ENCODE measurements at places on chromosomes 7 and 10. TPM values are rescaled to one million over a fixed set of nuclear protein-coding genes. Genes with fewer than 3 reads are reported as not detected.

LIPN gene
- not detected for total RNA-seq

NUTM2A gene
- 0.47 TPM for total RNA-seq

MMD2 gene
- not detected for total RNA-seq

MYPN gene
- not detected for total RNA-seq

HTR7 gene
- total RNA-seq = not detected

PRPS1L1 gene
- not detected for total RNA-seq

UCN3 gene
- not detected for total RNA-seq

GRCh38 chr7:41693150-41693997 lies 9.5 kb downstream of the INHBA start:
- no peak for DNase-seq
- H3K4me3 ChIP-seq = no peak overlapping the region
- H3K27ac ChIP-seq = no peak overlapping the region
- H3K36me3 ChIP-seq = no peaks in the 10 kb centered on the region

DNA sequence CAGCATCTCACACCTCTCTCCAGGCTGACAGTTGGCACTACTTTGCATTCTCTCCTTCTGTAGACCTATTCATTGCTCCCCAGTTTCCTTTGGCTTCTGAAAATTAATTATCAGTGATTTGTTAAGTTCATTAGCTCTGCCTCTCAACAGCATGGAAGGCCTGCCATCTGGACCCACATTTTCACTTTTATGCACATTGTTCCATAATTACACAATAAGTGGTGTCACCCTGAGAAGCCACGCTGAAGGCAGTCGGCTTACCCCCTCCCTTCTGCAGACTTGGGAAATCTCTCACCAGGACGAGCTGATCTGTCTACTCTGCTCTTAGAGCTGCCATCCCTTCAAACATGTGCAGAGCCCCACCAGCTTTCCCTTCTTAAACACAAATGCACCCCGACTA lies 64.7 kb downstream of the SLIT1 start:
- DNase-seq = no peak
- no peaks in the 10 kb centered on the region for H3K27me3 ChIP-seq
- H3K4me1 ChIP-seq = no peaks in the 10 kb centered on the region
- H3K36me3 ChIP-seq = no peaks in the 10 kb centered on the region

GRCh38 chr7:112708236-112708635 lies 82.0 kb downstream of the TMEM168 start:
- H3K36me3 ChIP-seq = no peaks in the 10 kb centered on the region
- H3K27me3 ChIP-seq = no peaks in the 10 kb centered on the region
- DNase-seq = no peak
- no peaks in the 10 kb centered on the region for H3K4me1 ChIP-seq

GRCh38 chr10:5981529-5981928 lies 4.2 kb upstream of the IL15RA start:
- peaks cover 12% of the 10 kb centered on the region for H3K27me3 ChIP-seq
- H3K4me1 ChIP-seq = peaks cover 4% of the 10 kb centered on the region
- DNase-seq = no peak
- no peak overlapping the region for H3K4me3 ChIP-seq

GRCh38 chr10:117218654-117219053 lies 21.4 kb downstream of the KCNK18 start:
- no peaks in the 10 kb centered on the region for H3K36me3 ChIP-seq
- H3K4me1 ChIP-seq = peaks cover 2% of the 10 kb centered on the region

- peak; percentile 18 for DNase-seq
- H3K36me3 ChIP-seq = no peaks in the 10 kb centered on the region
- peaks cover 4% of the 10 kb centered on the region for H3K4me1 ChIP-seq
- no peak overlapping the region for H3K27ac ChIP-seq
- H3K4me3 ChIP-seq = peak overlapping the region; percentile 32
- peaks cover 58% of the 10 kb centered on the region for H3K27me3 ChIP-seq
Observed at GRCh38 chr7:50793120-50793946, 10.6 kb upstream of the GRB10 start.

DNA sequence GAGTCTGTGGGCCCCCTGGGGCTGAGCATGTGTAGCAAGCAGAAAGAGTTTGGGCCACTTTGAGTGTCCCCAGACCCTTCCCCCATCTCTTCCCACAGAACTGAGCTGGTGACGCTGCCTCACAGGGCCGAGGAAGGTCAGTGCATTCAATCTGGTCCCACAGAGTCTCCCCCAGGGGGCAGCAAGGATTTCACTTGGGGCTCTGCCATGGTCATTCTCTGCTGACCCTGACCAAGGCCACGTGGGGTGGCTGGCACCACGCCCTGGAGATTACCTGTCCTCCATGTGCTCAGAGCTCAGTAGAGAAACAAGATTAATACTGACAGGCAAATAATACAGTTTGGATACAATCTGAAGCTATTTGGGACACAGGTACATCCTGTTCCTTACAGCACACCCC lies 30.2 kb downstream of the ADRA2A start:
- no peaks in the 10 kb centered on the region for H3K36me3 ChIP-seq
- no peak overlapping the region for H3K4me3 ChIP-seq
- no peaks in the 10 kb centered on the region for H3K4me1 ChIP-seq
- no peak for DNase-seq

- no peaks in the 10 kb centered on the region for H3K4me1 ChIP-seq
- no peaks in the 10 kb centered on the region for H3K36me3 ChIP-seq
- no peak for DNase-seq
- H3K27ac ChIP-seq = no peak overlapping the region
- H3K27me3 ChIP-seq = peaks cover 6% of the 10 kb centered on the region
- H3K4me3 ChIP-seq = no peak overlapping the region
Observed at GRCh38 chr10:121294630-121295029, 303.6 kb downstream of the FGFR2 start.

GRCh38 chr7:151056283-151056665 lies 1.4 kb downstream of the CDK5 start:
- no peak overlapping the region for H3K27ac ChIP-seq
- DNase-seq = no peak
- no peaks in the 10 kb centered on the region for H3K36me3 ChIP-seq
- no peaks in the 10 kb centered on the region for H3K27me3 ChIP-seq
- H3K4me1 ChIP-seq = peaks cover 26% of the 10 kb centered on the region

DNA sequence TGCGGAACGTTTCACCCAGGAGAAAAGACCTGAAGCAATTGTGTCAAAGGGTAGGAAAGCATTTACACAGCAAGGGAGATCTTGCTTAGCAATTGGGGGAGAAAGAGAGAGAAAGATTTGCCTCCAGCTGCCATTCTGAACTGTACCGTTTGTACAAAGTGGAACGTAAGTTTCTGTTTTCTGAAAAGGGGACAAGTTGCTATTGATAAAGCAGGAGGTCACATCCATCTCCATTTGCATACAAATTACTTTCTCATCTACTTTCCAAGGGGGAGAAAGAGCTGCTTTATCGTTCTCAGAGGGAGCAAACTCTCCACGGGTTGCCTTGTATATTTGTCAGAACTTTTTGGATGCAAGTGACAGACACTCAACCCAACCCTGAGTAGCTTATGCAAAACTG lies 92.0 kb upstream of the CARD11 start:
- H3K27ac ChIP-seq = no peak overlapping the region
- no peaks in the 10 kb centered on the region for H3K36me3 ChIP-seq
- H3K4me3 ChIP-seq = no peak overlapping the region
- H3K4me1 ChIP-seq = peaks cover 5% of the 10 kb centered on the region
- DNase-seq = no peak

GRCh38 chr7:2114052-2114451 lies 118.7 kb downstream of the MAD1L1 start:
- no peak overlapping the region for H3K27ac ChIP-seq
- H3K4me1 ChIP-seq = peaks cover 42% of the 10 kb centered on the region
- H3K4me3 ChIP-seq = no peak overlapping the region

DNA sequence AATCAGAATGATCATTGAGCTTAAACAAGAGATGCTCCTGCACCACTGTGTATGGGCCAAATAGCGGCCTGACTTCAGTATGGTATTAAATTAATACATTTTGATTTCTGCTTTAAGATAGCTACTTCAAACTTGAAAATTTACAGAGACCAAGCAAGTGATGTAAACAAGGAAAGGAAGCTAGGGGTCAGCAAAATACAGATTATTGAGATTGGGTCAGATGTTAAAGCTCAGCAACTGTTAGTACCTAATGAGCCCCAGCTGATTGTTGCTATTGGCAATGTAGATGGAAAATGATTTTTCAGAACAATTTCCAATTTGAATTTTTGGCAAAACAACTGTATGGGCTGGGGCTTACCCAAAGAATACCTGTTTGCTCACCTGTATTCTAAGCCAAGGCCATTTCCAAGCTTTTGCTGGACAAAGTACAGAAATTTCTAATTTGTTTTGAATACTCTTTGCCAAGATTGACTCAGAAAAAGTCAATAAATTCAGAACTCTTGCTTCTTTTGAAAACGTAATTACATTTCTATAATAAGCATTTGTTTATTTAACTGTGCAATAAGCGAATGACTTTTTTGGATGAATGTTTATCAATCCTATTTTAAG lies 23.0 kb upstream of the DLD start:
- no peak overlapping the region for H3K27ac ChIP-seq
- no peaks in the 10 kb centered on the region for H3K36me3 ChIP-seq
- peaks cover 11% of the 10 kb centered on the region for H3K4me1 ChIP-seq
- no peak for DNase-seq
- peaks cover 3% of the 10 kb centered on the region for H3K27me3 ChIP-seq

DNA sequence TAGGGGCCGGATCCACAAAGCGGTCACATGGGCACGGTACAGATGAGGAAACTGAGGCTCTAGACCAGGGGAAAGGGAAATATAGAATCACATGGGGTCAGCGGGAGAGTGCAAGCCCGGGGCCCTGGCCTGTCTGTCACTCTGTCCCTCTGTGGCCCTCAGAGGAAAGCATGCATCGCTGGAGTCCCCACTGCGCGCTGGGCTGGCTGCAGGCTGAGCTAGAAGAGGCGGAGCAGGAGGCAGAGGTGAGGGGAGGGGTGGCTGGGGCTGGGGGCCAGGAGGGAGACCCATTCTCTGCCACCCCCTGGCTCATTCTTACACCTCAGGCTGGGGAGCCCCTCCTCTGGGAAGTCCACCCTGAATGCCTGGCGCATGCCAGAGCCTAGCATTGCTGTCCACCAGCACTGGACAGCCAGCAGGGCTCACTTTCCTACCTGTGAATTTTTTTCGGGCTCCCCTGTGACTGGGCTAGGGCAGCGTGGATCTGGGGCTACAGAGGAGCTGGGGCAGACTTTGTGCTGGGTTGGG lies 2.3 kb downstream of the VPS37D start:
- H3K4me1 ChIP-seq = peaks cover 6% of the 10 kb centered on the region
- H3K27me3 ChIP-seq = peaks cover 32% of the 10 kb centered on the region
- H3K4me3 ChIP-seq = no peak overlapping the region
- no peak overlapping the region for H3K27ac ChIP-seq
- no peaks in the 10 kb centered on the region for H3K36me3 ChIP-seq
